A549 treated with ZK216348 at 1 μM for 4 hours (cell line): ENCODE measurements at places on chromosomes 7 and 10. TPM values are rescaled to one million over a fixed set of nuclear protein-coding genes. Genes with fewer than 3 reads are reported as not detected.

Gene NUPR2
- total RNA-seq: not detected in 5 replicates

Gene SEMA3D
- total RNA-seq: 0.13 TPM in 1 of 5 replicates, not detected in the others

Gene FXYD4
- total RNA-seq: not detected in 5 replicates

Gene PPA1
- total RNA-seq: 187 to 273 TPM (median 205 TPM) in 5 replicates

Gene DNAAF5
- total RNA-seq: 33.7 to 51.9 TPM (median 48.3 TPM) in 5 replicates

Gene MYL10
- total RNA-seq: not detected in 5 replicates

Gene TRIL
- not detected in 5 replicates for total RNA-seq

Gene GJC3
- not detected in 5 replicates for total RNA-seq

Gene PLEKHS1
- 0.04 to 0.12 TPM (median 0.09 TPM) in 3 of 5 replicates, not detected in the others for total RNA-seq

Gene RPA3
- total RNA-seq: 74.2 to 106 TPM (median 95.0 TPM) in 5 replicates

Gene ECHDC3
- 6.6 to 10.4 TPM (median 8.5 TPM) in 5 replicates for total RNA-seq

Gene DGKI
- total RNA-seq: 0.11 to 0.97 TPM (median 0.35 TPM) in 3 of 5 replicates, not detected in the others

Gene SUGCT
- 0.64 to 1.7 TPM (median 1.0 TPM) in 5 replicates for total RNA-seq
